Inflammatory macrophage (primary cell): ENCODE measurements at places on chromosomes 7 and 10.

- no peak for DNase-seq
Observed at GRCh38 chr7:131008840-131009711, 275.1 kb upstream of the KLF14 start.

- peak; percentile 64 for DNase-seq
Observed at GRCh38 chr10:32937911-32938424, 20.1 kb downstream of the ITGB1 start.

- peak; percentile 42 for DNase-seq
Observed at GRCh38 chr10:79196470-79197461, 128.0 kb downstream of the ZMIZ1 start.

DNA sequence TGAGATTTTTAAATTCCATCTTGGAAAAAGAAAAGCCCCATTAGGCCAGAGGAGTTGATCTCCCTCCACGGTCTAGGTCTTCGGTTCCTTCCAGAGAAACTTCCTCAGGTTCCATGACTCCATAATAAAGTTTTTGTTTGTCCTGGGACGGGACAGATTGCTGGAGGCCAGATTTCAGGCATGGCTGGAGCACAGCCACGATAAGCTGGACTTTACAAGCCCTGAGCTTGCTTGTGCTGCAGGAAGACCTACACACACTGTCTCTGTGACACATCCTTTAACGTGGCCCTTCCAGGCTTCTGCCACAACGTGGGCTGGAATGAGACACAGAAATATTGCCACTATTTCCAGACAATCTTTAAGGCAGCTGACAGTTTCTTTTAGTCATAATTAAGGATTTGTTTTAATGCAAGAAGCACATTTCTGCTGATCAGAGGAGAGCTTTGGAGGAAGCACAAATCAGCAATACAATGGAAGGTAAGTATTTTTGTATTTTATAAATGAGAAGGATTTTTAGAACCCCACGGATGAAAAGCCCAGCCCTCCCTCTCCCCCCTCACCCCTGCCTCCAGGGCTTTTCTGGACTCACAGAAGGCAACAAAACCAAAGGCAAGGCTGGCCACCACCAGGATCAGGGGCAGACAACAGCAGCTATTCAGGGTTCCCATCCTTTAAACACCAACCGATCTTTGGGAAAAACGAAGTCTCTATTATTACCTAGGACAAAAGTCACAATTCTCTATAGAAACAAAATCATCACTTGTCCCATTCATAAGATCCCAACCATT lies 6.5 kb downstream of the CTBP2 start:
- DNase-seq: peak; percentile 15

DNA sequence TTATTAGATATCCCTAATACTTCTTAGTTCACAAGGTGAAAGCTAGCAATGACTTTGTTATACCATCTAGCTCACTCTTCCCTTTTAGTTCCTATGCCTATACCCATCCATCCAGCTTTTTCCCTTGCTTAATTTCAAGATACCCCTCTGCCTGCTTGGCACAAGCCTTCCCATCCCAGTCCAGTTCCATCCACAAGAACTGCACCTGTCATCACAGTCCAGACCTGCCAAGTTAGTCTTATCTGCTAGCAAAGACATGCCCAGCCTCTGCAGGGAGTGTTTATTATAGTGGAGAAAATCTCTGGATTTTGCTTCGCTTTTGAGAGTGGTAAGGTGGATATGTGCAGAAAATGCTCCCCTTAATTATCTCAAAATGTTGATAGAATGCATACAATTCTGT lies 158.2 kb downstream of the ST7 start:
- no peak for DNase-seq

DNA sequence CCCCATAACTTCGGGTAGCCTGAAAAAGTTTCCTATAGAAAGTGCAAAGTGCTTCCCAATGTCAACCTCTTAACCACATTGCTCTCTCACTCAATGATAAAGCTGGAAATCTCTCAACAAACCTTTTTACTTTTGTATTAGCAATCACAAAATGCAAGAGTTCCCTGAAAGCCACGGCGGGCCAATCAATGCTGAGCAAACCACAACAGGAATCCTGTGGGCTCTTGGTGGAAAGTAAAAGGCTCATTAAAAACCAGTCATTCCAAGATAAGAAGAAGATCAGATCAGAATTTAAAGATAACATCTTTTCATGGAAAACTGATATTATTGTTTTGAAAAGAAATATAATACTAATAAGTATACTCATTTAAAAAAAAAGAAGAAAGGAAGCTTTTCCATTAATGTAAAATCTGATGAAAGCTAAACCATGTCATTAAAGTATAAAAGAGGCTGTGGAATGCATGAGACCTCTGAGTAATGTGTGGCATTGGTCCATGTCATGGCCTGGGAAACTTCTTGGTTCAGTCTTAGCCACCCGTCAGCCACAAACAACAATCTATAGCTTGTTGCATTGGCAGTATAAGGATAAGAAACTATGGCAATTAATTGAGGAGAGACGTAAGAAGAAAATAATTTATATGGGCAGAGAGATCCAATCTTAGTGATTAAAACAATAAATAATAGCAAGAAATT lies 1066.1 kb upstream of the SORCS1 start:
- no peak for DNase-seq

DNA sequence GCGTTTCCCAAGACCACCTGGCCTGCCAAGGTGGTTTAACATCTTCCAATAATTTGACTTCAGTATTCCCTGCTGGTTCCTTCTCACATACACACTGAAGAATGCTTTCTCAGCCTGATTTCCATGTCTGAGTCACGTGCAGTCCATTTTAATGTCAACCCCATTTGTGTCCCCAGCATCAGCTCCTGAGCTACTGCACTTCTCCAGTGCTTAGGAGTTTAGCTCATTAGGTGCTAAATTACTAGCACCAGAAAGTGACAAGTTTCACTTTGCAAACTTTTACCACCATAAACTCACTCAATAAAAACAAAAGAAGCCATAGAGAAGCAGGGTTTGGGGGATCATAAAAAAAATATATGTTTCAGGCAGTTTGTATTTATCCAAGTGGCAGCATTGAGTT lies 279.3 kb upstream of the SORCS1 start:
- DNase-seq: no peak

DNA sequence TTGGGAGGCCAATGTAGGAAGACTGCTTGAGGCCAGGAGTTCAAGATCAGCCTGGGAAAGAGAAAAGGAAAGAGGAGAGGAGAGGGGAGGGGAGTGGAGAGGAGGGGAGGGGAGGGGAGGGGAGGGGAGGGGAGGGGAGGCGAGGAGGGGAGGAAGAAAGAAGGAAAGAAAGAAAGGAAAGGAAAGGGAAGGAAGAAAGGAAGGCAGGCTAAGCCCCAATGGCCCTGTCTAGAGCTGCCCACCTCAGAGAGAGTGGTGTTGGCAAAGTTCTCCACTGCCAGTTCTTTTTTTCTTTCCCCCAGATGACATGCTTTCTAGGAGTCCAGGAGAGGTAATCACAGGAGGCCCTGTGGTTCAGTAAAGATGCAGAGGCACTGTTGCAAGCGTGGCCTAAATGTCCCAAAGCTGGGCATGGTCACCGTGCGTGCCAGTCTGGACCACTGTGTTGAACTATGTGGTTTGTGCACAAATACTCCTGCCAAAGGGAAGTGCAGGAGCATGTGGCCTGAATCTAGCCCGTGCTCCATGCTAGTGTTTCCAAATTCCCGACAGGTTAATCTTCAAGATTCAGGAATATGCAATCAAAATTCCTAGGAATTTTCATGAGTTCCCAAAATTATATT lies 39.7 kb downstream of the ODAD2 start:
- DNase-seq: no peak

GRCh38 chr10:4051011-4051640 lies 266.1 kb upstream of the KLF6 start:
- DNase-seq: peak; percentile 48

DNA sequence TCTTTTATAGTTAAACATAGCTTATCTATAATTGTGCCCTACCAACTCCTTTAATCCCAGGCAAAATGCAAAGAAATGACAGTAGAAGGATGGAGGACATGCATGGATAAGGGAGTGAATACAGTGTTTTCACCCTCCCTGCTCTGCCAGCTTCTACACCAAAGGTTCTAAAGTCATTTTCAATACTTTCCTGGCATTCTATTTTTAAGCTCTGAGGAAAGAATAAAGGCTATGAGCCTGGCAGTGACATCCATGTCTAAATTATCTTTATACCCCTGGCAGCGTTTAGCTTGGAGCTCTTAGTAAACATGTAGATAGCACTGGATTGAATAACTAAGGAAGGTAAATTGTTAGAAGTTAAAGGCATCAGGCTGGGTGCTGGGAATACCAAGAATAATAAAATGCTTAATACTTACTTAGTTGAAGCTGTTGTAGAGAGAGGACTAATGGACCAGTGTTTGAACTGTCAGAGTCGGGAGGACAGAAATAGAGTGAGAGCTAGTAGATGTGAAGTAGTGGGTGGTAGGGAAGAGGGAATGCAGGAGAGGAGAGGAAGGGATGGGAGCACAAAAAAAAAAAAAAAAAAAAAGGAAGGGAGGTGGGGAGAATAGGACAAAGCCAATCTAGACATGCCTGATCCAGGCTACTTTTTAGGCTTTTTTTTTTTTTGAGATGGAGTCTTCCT lies 518.9 kb downstream of the GALNT17 start:
- no peak for DNase-seq

DNA sequence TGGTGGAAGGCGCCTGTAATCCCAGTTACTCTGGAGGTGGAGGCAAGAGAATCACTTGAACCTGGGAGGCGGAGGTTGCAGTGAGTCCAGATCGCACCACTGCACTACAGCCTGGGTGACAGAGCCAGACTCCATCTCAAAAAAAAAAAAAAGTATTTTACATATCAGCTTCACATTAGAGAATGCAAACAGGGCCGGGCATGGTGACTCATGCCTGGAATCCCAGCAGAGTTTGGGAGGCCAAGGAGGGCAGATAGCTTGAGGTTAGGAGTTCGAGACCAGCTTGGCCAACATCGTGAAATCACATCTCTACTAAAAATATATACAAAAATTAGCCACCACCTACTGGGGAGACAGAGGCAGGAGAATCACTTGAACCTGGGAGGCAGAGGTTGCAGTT lies 31.6 kb downstream of the USP54 start:
- no peak for DNase-seq

- DNase-seq: no peak
Observed at GRCh38 chr10:34116220-34116641, 698.9 kb downstream of the PARD3 start.

GRCh38 chr10:132814469-132814856 lies 28.5 kb upstream of the NKX6-2 start:
- no peak for DNase-seq
